Thymus (tissue), 14 donors: ENCODE measurements at places on chromosomes 3 and 15. TPM values are rescaled to one million over a fixed set of nuclear protein-coding genes. Genes with fewer than 3 reads are reported as not detected.

PLOD2 gene
- 18.0 TPM for total RNA-seq

- DNase-seq = no peak
Measured at GRCh38 chr3:59704292-59704691, 654.5 kb upstream of the CFAP20DC start.

DNA sequence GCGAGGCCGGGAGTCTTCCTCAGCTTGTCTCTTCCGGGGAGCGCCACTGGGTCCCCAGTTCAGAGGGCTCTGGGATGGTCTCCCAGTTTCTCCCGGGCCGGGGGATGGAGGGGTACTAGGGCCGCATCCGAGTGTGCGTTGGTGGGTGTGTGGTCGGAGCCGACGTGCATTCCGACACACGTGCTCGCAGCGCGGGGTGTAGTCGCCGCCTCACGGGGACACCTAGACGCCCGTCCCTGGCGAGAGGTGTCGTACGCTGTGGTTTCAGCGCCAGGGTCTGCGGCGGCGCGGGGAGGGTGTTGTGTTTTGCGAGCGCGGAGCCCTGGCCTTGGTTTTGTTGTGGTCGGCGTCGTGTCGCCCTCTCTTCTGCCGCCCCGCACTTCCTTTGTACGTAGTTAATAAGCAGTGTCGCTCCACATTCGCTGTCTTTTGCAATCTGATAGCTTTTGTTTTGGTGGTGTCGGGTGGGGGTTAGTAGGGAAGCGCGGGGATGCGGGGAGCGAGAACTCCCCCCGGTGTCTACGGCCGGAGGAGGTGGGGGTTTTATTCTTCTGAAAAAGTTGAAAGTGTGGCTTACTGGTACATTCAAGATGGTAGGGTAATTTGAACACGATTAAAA, 2.2 kb downstream of the IGF1R start:
- DNase-seq = peak; percentile 33

DNA sequence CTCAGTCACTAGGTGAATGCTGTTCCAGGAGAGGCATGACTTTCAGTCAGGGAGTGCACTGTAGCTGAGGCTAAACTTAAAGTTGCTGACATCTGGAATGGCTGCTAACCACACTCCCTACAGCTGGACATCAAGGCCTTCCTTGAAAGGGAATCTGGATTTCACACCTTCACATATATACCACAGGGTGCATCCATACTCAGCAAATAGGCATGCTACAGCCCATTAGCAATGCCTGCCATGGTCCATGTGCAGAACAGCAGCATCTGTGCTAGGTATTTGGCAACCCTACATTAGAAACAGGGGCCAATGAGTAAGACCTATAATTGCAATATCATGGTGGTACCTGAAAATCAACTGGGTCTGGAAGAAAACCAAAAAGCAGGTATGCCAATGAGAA, 74.8 kb downstream of the SNTN start:
- DNase-seq = no peak

BSN gene
- total RNA-seq = 0.09 TPM

GUCA1C gene
- total RNA-seq = not detected

- DNase-seq = no peak
Measured at GRCh38 chr3:68751888-68752287, 180.5 kb downstream of the TAFA4 start.

BNIP2 gene
- 63.9 TPM for total RNA-seq

- DNase-seq = no peak
Measured at GRCh38 chr15:30065025-30065801, 17.5 kb upstream of the GOLGA8J start.

- DNase-seq = no peak
Measured at GRCh38 chr3:73774645-73775044, 149.9 kb upstream of the PDZRN3 start.

GOLGA8Q gene
- 0.42 TPM for total RNA-seq

GRCh38 chr3:168933614-168934013, 729.9 kb downstream of the MECOM start:
- DNase-seq = no peak

DNA sequence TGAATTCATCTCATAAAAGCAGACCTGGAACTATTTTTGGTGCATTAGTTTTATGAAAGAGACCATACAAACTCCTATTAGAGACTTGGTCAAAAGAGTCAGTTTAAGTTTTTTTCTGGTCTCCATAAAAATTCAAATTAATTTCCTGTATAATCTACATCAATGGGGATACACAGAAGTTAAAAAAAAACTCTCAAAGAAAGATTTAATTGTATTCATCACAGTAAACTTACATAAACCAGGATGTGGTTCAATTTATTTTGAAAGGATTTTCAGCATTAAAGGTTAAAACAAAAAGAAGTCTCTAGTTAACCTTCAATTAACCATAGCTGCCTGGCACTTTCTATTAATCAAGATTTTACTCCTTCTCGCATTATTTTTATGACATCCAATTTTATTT, 530.3 kb upstream of the KCNMB2 start:
- DNase-seq = no peak

GRCh38 chr3:27521179-27521871, 37.1 kb upstream of the SLC4A7 start:
- DNase-seq = no peak

DNA sequence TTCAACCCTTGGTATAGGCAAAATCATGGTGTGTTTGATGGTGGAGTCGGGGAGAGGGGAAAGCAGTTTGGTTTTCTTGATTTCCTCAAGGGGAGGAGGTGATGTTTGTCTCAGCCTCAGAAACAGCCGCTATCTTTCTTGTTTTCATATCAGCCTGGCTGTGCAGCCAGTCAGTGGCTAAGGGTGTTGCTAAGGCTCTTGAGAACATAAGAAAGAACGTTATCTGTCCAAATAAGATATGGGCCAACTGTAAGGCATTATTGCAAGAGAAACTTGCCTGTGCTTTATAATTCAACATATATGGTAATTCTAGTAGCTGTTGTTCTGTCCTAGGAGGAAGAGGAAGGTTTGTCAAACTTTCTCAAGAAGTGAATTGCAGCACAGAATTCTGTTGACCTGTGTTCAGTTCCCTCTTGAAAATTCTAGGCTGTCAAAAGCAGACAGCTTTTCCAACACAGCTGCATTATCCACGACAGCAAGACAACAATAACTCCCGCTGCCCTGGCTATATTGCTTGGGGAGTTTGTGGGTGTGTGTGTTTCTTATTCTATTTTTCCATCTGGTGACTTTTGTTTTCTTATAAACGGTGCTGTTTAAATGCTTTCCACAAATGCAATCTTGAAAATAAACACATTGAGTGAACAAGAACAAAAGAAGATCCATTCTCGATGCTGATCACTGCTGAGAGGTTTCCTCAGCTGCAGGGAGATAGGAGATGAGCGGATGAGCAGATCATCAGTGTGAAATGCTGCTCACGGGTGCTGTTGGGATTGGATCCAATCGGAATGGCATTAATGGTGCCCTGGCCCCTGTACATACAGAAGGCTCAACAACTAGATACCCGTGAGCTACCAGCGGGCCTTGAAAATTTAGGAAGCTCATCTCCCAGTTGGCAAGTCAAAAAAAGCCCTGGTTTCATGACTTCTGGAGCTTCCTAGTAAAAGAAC, 90.8 kb upstream of the TNFAIP8L3 start:
- no peak for DNase-seq

- DNase-seq = no peak
Measured at GRCh38 chr3:156207802-156208685, 87.7 kb downstream of the KCNAB1 start.

WDR93 gene
- total RNA-seq = 0.09 TPM

- no peak for DNase-seq
Measured at GRCh38 chr3:179510496-179510895, 52.2 kb upstream of the ACTL6A start.

SMCO1 gene
- total RNA-seq = not detected

DNA sequence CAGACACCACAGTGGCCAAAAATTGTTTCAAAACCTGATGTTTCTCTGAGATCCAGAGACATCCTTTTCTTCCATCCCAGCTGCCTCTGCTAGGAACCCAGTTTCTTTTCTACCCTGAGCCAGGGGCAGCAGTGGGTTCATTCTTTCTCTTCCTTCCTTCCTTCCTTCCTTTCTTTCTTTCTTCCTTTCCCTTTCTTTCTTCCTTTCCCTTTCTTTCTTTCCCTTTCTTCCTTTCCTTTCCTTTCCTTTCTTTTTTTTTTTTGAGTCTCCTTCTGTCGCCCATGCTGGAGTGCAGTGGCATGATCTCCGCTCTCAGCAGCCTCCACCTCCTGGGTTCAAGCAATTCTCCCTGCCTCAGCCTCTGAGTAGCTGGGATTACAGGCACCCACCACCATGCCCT, 30.7 kb upstream of the COPG1 start:
- DNase-seq = no peak

ZCWPW2 gene
- total RNA-seq = 0.24 TPM

PLSCR2 gene
- 0.28 TPM for total RNA-seq

- DNase-seq = no peak
Measured at GRCh38 chr3:54366839-54367238, 244.5 kb downstream of the CACNA2D3 start.
